ENCODE measurements at places on chromosomes 1 and 21. TPM values are rescaled to one million over a fixed set of nuclear protein-coding genes. Genes with fewer than 3 reads are reported as not detected.

Gene RNF186
- total RNA-seq: not detected

Gene AMY1C
- not detected for total RNA-seq

Gene CNIH3
- 4.0 TPM for total RNA-seq

Gene UMODL1
- total RNA-seq: not detected

Gene SUSD4
- total RNA-seq: 1.8 TPM

Gene MPL
- not detected for total RNA-seq

Gene HCRTR1
- not detected for total RNA-seq

Gene PLEKHN1
- total RNA-seq: 13.2 TPM

Gene KAZN
- 2.8 TPM for total RNA-seq
